ENCODE measurements at places on chromosomes 6 and 20.

DNA sequence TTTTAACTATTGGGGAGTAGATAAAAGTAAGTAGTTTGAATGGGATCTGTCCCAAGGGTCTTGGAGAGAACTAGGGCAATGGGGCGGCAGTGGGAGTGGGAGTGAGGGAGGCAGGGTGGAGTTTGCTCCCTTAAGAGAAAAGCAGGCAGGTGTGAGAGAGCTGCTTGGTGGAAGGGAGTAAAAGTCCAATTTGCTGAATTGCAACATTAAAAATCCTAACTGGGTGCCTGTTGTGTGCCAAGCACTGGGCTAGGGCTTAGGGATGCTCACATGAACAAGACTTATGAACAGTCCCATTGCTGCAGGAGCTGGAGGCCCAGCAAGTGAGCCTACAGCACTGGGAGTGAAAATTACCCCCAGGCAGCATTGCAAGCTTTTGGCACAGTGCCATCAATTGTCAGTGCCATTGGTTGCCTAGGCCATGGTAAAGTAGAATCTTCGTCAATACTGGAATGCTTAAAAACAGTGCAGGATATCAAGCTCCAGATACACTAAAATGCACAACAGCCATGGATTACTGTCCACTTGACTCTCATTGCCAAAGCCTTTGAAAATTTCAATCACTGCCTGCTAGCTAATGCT lies 277.7 kb upstream of the JARID2 start:
- no peak for DNase-seq

- no peak for DNase-seq
Observed at GRCh38 chr6:2231438-2231837, 14.0 kb downstream of the GMDS start.

DNA sequence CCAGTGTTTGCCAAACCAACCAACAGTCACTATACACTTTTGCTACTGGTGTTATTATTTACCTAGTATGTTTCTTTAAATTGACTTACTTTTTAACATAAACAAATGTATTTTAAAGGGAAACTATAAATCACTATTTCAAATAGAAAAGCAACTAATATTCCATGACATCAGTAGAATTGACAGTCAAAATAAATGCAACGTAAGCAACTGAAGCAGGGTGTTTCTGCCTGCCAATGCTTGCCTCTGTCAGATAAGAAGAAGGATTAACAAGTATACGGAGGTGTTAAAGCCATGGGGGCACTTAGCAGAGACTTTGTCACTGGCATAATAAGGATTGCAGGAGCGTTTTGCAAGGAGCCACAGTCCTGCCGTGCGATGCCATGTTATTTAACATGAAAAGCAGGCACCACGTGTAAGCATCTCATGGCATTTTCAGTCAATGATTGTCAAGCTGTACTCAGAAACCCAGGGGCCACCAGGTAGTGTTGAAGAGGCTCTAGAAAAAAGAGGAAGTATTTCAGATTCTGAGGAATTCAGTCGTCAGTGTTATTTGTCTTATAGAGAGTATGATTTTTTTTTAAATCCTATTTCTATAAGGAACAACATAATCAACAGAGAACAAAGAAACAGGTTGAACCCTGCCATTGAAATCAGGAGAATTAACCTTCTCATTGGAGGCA lies 131.7 kb downstream of the BFSP1 start:
- no peak for DNase-seq

GRCh38 chr20:49792006-49792405 lies 20.6 kb upstream of the SLC9A8 start:
- DNase-seq: no peak

GRCh38 chr20:18676396-18676795 lies 88.5 kb downstream of the DTD1 start:
- DNase-seq: no peak

Data from activated CD4-positive, CD25-positive, alpha-beta regulatory T cell treated with anti-CD3 and anti-CD28 coated beads, Interleukin-2, amount 50 U/mL, for 72 hours (primary cell).